ENCODE measurements at places on chromosomes 4 and X.
A peak's percentile ranks its signal among the peaks of the same experiment; 100 is the strongest.

- no peak for DNase-seq
Observed at GRCh38 chr4:87570290-87570805, 38.0 kb upstream of the DSPP start.

DNA sequence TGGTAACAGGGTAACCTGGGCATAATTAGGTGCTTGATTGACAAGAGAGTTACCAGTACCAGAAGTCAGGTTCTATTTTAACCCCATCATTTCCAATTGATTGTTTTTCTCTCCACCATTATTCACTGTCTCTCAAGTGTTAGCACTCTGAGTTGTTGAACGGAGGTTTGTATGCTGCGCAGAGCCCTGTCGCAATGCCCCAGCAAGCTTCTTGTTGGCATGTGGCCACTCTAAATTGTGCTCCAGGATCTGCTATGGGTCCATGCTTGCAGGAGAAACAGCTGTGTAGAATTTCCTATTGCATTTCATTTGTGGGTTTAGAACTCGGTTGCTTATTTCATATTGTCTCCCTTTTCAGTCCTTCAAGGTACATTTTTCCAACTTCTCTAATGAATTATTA is 98.2 kb downstream of the KLHL8 start:
- DNase-seq = no peak

- no peak for DNase-seq
Observed at GRCh38 chr4:79673898-79674297, 265.9 kb upstream of the GK2 start.

DNA sequence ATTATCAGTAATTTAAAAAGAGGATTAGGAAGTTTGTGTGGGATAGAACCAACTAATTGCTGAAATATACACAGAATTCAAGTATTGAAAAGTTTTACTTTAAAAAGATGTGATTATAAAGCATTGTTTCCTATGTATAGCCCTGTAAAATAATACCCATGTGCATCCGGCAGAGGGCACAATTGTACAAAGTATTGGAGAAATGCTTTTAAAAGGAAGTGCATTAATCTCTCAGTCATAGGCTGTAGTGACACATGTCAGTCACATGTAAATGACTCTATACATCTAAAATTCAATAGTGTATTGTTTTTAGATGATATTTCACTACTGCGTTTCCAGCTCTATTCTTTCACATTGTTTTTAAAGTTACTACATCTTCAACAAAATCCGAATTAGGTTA is 9.7 kb upstream of the GEMIN8 start:
- DNase-seq = no peak

GRCh38 chr4:8160233-8160560 is 1.6 kb upstream of the ABLIM2 start:
- DNase-seq = no peak

DNA sequence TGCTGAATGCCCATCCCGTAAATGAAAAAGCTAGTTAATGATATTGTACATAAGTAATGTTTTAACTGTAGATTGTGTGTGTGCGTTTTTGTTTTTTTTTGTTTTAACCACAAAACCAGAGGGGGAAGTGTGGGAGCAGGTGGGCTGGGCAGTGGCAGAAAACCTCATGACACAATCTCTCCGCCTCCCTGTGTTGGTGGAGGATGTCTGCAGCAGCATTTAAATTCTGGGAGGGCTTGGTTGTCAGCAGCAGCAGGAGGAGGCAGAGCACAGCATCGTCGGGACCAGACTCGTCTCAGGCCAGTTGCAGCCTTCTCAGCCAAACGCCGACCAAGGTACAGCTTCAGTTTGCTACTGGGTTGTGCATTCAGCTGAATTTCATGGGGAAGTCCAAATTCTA is at the start of gene SPP1:
Gene SPP1 (plus strand): TSS at position 249 of the 400 bp plus-strand sequence. CDS start 1,182 bp downstream, outside the sequence.
- DNase-seq = peak; percentile 60

DNA sequence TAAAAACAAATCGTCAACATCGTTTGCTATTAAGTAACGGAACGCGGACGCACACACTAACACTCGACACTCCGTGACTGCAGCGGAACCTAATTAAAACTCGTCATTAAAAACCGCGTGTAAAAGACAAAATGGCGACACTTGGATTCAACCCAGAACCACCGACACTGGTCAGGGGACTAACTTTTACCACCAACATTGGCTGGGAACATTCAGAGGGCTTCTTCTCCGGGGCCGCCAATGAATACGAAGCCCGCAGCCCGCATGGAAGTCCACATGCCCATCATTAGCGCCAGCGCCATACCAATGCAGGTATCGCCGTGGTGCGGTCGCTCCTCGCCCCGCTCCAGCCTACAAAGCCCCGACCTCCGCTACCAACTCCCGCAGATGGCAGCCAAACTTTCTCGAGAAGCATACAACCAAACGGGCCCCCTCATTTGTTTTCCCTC is 498 bp downstream of the RBMX start:
- DNase-seq = peak; percentile 6

DNA sequence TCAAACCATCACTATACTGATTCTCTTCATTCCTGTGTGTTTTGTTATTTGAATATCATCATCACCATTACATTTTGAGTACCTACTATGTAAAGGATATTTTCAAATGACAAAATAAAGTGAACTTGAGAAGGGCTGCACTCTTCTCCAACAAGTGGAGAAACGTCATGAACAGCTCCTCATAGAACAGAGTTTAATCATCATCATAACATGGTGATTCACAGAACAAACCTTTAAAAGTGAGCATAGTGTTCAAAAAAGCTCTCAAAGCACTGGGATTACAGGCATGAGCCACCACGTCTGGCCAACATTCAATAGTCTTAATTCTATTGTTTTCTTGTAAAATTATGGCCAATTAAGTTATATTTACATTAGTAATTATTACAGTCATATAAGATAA is 993.9 kb downstream of the PDHA2 start:
- no peak for DNase-seq

DNA sequence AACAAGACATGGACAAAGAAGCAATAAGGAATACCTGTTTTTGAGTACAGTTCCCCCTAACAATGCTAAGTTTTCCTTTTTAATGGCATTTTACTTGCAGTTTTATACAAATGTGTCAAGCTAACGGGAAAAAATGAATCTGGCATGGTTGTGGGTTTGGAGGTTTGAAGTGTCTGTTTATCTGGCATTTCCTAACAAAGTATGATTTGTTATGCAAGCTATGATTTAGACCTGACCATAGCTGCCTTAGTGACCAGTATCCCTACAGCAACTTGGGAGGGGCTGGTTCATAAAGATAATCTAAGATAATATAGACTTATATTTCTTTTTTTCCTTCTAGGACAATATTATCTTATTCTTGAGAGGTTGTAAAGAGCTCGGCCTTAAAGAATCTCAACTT is 60.6 kb downstream of the LIMCH1 start:
- no peak for DNase-seq

GRCh38 chrX:6448003-6448402 is 86.9 kb downstream of the VCX3A start:
- peak; percentile 3 for DNase-seq

DNA sequence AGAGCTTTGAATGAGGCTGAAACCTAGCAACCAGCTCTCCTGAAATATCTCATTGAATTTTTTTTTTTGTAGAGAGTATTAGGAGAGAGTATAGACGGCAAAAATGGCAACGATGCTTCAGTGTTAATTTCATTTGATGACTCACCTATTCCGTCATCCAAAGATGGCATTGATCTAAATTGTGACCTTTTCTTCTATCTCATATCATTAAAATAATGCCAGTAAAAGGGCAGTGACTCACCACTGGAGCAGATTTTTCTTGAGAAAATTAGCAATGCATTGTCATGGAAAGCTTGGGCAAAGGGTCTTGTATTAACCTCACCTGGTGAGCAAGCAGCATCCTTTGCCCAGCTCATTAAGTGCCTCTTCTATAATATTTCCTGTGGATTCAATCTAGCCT is 19.6 kb downstream of the VMA21 start:
- DNase-seq = no peak

- DNase-seq = peak; percentile 12
Observed at GRCh38 chr4:26326791-26327190, 6.0 kb downstream of the RBPJ start.

DNA sequence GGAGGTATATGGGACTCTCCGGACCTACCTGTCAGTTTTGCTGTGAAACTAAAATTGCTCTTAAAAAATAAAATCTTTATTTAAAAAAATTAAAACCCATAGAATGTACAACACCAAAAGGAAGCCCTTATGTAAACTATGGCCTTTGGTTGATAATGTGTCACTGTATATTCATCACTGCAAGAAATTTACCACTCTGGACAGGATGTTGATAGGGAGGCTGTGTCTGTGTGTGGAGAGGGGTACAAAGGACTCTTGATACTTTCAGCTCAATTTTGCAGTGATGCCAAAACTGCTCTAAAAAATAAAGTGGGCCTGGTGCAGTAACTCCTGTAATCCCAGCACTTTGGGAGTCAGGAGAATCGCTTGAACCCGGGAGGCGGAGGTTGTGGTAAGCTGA is 2.9 kb upstream of the ZMYM3 start:
- no peak for DNase-seq

GRCh38 chr4:150325872-150326271 is 247.6 kb downstream of the DCLK2 start:
- DNase-seq = peak; percentile 46

DNA sequence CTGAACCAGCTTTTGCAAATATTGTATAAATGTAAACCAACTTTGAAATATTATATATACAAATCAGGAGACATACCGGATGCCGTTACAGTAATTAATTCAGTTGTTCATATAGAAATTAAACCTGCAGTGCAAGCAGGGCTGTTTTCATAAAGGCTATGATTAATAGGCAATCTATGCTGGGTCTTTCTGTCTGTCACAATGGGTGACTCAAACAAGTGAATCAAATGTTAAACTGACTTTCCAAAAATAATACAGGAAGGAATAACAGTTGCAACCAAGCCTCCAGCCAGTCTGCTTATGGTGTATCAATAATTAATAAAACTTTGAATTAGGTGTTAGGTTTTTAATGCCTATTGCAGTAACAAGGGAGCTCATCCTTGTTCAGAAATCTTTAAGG is 43.9 kb downstream of the GABRB1 start:
- DNase-seq = no peak

Data from urothelium cell line (cell line).